ELF-1 (cell line): ENCODE measurements at places on chromosomes 5 and 9.

GRCh38 chr5:113361701-113362100, 73.1 kb downstream of the TSSK1B start:
- DNase-seq = no peak

DNA sequence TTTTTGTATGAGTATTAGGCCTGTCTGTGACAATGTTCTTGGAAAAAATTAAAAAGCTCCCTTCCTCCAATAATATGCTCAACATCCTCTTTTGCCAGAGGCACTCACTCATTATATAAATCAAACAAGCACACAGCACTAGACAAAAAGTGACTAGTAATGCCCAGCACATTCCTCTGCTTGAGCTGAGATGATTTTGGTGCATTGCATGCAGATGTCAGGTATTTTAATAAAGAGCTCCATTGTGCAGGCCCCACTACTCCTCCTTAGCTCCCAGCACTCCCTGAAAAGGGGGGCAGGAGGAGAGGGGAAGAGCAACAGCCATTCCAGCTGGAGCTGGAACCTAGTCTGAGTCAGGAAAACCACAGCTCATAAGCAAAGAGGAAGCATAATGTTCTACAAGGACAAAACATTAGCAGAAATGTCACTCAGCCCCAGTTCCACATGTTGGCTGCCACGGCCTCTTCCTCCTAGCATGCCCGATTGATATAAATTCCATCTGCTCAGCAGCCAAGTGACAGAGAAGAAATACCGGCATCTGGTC, 348.5 kb downstream of the BNC2 start:
- no peak for DNase-seq

- no peak for DNase-seq
These were observed 31.4 kb upstream of the UNC5A start for GRCh38 chr5:176778921-176779465.

GRCh38 chr5:102278231-102278630, 17.9 kb downstream of the SLCO4C1 start:
- no peak for DNase-seq

DNA sequence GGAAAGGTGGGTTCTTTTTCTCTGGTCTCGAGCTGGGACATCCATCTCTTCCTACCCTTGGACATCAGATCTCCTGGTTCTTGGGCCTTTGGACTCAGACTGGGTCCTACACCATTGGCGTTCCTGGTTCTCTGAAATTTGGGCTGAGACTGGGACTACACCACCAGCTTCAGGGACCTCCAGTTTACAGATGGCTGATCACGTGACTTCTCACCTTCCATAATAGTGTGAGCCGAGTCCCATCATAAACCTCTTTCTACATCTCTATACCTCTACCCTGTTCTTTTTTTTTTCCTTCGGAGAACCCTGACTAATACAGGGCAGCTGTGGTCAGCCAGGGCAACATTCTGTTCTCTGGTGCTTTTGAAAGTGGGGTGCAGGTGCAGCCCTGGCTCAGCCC, 27.2 kb upstream of the RXRA start:
- DNase-seq = no peak

DNA sequence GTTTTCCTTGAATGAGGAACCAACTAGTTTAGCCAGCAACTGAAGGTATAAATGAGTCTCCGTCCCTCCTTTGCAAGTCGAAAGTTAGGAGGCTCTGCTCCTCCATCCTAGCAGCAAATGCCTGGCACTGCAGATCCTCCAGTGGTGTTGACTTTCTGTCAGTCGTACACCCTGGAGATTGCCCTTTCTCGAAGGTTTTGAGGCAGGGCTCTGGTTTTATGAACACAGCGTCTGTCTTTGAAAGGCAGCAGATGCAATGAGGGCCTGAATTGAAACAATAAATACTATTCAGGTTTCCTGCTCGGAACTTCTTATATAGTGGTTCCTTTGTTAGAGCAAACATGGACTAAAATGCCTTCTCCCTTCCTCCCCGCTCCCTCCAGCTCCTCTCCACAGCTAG, 284.0 kb downstream of the TMEM38B start:
- no peak for DNase-seq

- no peak for DNase-seq
These were observed 295.9 kb downstream of the PRELID2 start for GRCh38 chr5:145539201-145539600.

DNA sequence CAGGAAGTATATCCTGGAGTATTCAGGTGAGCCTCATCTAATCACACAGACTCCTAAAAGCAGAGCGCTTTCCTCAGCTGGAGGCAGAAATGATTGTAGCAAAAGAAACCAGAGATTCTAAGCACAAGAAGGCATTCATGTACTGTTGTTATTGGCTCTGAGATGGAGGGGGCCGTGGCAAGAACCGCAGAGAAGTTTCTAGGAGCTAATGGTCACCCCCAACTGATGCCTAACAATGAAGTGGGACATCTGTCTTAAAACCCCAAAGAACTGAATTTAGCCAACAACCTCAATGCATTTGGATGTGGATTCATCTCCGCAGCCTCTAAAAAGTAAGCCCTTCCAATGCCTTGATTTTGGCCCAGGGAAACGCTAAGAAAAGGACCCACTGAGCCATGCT, 76.3 kb downstream of the ADAMTSL1 start:
- no peak for DNase-seq

DNA sequence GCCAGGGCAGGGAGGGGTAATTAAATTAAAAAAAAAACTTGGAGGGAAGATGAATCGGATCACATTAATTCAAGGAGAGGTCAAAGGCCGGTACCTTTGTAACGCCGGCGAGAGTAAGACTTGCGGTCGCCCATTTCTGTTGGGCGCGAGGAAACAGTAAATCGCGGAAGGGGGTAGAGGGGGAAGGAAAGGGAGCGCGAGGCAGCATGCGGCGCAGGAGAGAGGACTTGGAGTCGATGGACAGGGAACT, 324 bp upstream of the RGMB start:
- DNase-seq = no peak

- no peak for DNase-seq
These were observed 51.4 kb upstream of the NRARP start for GRCh38 chr9:137353223-137354152.

DNA sequence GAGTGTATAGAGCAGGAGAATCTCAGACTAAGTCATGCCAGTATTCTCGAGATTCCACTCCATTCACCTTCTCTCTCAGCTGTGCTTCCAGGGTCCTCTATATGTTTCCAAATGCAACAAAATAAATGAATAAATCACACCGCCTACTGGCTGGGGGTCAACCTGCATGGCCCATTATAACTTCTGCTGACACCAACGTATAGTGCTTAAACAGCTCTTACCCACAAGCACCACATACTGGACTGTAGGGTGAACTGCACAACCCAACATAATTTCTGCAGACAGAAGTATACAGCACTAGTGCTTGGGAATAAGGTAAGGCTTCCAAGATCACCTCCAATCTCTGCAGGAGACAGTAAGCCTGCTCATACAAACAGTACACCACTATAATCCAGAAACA, 33.1 kb upstream of the HTR4 start:
- peak; percentile 63 for DNase-seq

DNA sequence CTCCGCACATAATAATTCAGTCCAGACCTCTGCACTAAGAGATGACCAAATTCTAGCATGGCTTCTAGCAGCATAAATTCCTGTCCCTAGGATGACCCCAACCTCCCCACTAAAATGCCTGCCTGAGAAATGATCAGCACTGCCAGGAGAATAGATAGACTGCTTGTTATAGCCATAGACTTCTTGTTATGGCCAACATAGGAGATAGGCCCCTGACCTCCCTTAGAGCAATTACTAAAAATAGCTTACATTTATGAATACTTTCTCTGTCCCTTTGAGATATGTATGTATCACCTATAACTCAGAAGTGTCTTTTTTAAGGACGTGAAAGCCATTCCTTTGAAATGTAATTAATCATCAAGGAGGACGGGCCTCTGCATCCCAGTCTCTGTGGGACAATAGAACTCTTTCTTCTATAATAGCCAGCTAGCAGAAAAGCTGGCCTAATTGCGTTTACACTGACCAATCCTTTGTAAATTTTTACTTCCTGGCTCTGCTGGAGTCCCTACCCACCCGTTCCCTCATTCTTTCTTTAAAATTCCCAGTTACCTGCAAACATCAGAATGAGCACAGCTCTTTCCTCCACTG, 1002.7 kb downstream of the CDH18 start:
- DNase-seq = peak; percentile 10

DNA sequence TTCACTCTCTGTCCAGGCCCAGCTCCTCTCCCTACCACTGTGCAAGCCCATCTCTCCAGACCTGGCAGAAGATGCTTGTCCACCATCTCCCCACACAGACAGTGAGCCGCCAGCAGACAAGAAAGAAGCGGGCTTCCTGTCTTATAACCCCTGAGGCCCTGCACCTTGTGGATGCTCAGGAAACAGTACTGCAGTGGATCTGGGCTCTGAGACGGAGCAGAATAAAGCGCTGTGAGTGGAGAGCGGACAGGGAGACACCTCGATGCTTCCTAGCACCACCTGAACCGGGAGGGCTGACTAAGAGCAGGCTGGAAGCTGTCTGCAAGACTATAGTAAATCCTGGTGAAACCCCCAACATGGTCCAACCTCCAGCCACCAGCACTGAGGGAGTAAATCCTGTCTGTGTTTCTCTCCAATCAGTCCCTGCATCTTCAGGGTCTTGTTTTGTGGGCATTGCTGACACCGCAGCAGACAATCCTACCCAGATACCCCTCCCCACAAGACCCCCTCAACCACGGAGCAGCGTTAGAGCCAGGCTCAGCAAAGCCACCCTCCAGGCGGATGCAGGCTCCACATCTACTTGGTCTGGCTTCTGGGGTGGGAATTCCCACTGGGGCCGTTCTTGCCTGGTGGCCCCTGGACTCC, 18.7 kb downstream of the ORM2 start:
- DNase-seq = no peak

- DNase-seq = no peak
These were observed 43.5 kb downstream of the DMAC1 start for GRCh38 chr9:7756088-7756487.

GRCh38 chr9:16401701-16402100, 468.8 kb downstream of the BNC2 start:
- DNase-seq = no peak

GRCh38 chr5:32202394-32202793, 28.3 kb upstream of the GOLPH3 start:
- no peak for DNase-seq

DNA sequence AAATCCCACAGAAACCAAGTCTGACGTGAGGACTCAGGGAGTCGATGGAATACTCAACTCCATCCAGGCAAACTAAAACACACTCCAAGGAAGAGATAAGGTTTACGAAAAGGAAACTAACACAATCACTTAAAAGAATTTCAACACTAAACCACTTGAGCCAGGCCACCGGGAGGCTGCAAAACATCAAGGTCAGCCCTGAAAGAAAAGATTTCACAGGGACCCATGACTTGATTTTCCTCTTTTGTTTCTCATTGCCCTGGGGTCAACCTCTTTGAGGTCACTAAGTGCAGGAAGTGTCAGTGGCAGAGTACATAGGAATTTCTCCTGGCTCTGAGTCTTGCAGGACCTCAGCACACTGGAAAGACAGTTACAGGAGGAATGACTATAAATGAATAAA, 77.8 kb upstream of the TARS1 start:
- peak; percentile 91 for DNase-seq

DNA sequence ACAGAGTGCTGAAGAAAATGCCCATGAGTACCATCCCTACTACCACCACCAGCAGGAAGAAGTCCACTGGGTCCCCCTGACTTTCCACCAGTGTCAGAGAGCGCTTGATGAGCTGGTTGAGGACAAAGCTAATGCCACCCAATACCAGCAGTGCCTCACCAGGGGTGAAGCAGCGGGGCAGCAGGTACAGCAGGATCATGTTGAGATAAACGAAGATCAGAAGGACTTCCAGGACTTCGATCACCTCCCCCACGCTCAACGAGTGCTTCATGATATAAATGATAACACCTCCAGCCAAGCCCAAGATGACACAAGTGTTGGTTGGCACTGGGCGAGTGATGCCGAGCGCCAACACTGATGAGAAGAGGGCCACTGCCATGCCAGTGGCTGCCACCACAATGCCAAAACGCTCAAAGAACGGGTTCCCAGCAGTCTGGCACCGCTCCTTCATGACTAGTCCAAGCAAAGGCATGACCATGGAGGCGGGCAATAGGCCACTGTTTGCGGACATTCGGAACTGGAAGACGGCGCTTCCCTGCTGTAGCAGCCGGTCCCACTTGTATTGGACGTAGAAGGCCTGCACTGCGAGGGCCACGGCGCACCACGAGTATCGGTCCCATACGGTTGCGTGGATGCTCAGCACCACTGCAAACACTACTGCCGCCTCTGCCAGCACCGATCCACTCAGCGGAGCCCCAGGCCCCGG, 679 bp downstream of the DOLK start:
- no peak for DNase-seq

GRCh38 chr5:58156361-58156760, 303.5 kb downstream of the PLK2 start:
- DNase-seq = no peak

- no peak for DNase-seq
These were observed 28.1 kb downstream of the IL7R start for GRCh38 chr5:35884773-35885172.

GRCh38 chr5:107025712-107026497, 644.8 kb downstream of the EFNA5 start:
- no peak for DNase-seq

DNA sequence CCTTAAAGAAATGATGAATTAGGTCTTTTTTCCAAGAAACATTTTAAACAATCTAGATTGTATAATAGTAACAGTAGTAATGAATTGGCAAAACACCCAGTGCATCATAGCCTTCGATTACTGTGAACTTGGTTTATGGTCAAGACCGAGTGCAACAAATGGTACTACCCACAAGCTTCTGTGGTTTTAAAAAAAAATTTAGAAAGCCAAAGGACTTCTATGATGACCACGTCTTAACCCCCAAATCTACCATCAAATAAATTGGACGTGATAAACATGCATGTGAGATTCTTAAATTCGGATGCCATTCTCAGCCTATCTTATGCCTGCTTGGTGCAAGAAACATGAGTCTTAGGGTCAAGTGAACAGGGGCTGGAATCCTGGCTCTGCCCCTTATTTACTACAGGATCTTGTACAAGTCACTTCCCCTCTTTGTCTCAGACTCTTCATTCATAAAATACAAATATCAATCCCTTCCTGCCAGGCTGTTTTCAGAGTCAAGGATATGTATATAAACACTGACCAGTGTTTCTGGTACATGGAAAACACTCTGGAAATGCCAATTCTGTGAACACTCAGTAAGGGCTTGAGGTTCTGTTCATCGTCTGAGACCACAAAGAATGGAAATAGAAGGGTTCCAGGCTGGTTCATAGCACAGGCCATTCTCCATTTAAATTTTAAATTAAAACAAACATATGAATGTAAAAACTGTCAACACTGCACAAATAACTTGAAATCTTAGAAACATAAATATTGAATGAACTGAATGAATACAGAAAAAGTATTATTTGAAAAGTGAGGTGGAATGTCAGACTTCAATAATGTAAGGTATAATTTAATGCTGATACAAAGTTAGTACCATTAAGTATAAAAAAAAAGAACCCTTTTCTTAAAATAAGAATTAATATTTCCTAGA, 107.8 kb downstream of the NR6A1 start:
- DNase-seq = no peak

- DNase-seq = peak; percentile 81
These were observed 5.9 kb upstream of the FOXD1 start for GRCh38 chr5:73454379-73455036.
